ENCODE measurements at places on chromosomes 11 and 22.

DNA sequence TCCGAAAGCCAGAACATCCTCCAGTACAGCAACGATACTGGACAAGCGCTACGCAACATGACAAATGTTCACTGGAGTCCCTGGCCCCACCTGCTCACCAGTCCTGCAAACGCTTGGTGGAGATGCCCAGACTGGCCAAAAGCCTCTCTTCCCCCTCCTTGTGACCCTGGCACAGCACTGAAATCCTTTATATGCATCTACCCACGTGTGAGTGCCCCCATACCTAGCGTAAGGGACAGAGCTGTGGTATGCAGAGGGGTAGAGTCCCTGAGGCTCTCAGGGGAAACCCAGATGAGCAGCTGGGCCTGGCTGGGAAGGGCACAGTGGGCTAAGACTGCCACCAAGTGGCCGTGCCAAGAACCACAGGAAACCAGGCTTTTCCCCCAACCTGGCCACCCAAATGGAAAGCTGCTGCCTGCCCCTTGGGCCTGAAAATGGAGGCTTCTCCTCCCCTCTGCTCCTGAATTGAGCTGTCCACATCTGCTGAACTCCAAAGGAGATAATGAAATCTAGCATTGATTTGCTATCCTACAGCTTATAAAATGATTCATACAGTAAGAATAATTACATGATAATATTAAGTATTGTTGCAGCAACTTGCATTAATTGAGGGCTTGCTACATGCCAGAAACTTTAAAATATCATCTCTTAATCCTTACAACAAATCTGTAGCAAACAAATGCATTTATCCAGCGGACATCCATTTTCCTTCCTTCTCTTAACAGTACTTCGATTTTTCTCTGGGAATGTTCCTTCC lies 24.8 kb upstream of the TTC12 start:
- H3K4me3 ChIP-seq, result no peak overlapping the region
- no peaks in the 10 kb centered on the region for H3K36me3 ChIP-seq

GRCh38 chr11:22177186-22177585 lies 15.7 kb upstream of the ANO5 start:
- no peak overlapping the region for H3K4me3 ChIP-seq
- no peak overlapping the region for H3K27ac ChIP-seq
- no peak for DNase-seq
- no peaks in the 10 kb centered on the region for H3K27me3 ChIP-seq

- H3K27ac ChIP-seq, result peak overlapping the region; percentile 51
- DNase-seq, result peak; percentile 33
- H3K27me3 ChIP-seq, result no peaks in the 10 kb centered on the region
- peaks cover 25% of the 10 kb centered on the region for H3K4me1 ChIP-seq
- H3K4me3 ChIP-seq, result no peak overlapping the region
These were observed 113.6 kb upstream of the ANO5 start for GRCh38 chr11:22079133-22079872.

- no peak for DNase-seq
- H3K27me3 ChIP-seq, result no peaks in the 10 kb centered on the region
- no peak overlapping the region for H3K4me3 ChIP-seq
- peaks cover 75% of the 10 kb centered on the region for H3K4me1 ChIP-seq
- H3K27ac ChIP-seq, result no peak overlapping the region
These were observed 5.9 kb downstream of the ARRB1 start for GRCh38 chr11:75345455-75346160.
